ENCODE measurements at places on chromosomes 4 and X.

GRCh38 chrX:12987340-12987739 lies 12.4 kb downstream of the TMSB4X start:
- no peak for DNase-seq

- DNase-seq = no peak
Observed at GRCh38 chrX:136710325-136710951, 62.5 kb downstream of the CD40LG start.

DNA sequence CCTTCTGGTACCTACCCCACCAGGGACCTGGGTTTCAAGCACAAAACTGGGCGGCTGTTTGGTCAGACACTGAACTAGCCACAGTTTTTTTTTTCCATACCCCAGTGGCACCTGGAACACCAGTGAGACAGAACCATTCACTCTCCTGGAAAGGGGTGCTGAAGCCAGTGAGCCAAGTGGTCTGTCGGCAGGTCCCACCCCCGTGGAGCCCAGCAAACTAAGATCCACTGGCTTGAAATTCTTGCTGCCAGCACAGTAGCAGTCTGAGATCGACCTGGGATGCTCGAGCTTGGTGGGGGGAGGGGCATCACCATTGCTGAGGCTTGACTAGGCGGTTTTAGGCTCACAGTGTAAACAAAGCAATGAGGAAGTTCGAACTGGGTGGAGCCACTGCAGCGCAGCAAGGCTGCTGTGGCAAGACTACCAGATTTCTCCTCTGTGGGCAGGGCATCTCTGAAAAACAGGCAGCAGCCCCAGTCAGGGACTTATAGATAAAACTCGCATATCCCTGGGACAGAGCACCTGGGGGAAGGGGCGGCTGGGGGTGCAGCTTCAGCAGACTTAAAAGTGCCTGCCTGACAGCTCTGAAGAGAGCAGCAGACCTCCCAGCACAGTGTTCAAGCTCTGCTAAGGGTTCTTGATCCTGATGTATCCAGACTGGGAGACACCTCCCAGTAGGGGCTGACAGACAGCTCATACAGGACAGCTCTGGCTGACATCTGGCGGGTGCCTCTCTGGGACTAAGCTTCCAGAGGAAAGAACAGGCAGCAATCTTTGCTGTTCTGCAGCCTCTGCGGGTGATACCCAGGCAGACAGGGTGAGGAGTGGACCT lies 223.0 kb downstream of the COX18 start:
- no peak for DNase-seq

DNA sequence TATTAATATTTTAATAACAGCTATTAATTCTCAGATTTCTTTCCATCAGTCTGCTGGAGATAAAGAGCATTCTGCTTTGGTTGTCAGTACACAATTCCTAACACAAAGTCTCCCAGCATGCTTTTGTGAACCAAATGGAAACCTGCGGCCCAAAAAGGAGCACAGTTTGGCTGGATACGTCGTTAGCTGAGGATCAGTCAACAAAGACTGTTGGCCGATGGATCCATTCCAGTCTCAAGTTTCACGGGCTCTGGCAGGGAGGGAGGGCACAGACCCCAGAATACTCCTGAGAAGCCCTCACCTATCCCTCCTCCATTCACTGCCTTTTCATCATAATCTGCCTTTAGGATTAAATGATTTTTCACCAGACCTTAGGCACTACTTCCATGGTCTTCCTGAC lies 26.3 kb upstream of the PRSS48 start:
- no peak for DNase-seq

GRCh38 chrX:134599184-134599914 lies 58.9 kb downstream of the PLAC1 start:
- DNase-seq = no peak

DNA sequence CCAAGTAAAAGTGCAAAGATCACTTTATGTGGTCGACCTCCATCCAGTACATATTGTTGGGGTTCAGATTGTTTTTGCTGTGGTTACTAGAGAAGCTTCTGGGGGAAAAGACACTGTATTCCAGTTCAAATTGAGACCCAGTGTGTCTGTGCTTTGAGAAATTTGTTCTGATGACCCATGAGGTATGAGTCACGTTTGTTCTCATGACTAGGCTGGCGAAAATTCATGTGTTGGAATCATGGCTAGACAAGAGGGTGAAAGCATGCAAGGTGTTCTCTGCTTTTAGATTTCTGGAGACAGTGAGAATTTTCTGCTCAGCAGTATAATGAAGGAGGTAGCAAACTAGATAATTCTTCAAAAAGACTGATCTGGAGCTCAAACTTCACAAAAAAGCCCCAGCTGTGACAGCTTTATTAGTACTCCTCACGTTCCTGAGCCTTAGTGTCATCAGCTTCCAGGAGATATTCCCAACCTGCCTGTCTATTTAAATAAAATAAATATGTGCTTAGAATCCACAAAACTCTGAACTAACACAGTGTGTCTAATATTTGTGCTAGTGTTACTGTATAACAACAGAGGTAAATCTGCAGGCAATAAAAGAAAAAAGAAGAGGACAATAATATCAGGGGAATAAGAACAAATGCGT lies 24.4 kb upstream of the FAM47B start:
- no peak for DNase-seq

DNA sequence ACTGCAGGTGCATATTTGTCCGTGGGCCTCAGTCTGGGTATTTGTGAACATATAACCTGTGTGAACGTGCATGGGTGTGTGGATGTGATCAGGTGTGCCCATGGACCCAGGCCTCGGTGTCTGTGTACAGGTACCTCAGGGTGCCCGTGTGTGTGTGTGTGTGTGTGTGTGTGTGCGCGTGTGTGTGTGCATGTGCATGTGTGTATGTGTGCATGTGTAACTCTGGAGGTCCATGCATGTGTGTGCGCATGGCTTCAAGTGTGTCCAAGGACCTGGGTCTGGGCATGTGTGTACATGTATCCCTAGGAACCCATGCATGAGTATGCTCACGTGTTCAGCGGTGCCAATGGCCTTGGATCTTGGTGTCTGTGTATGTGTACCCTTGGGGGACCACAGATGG lies 15.8 kb downstream of the FTSJ1 start:
- DNase-seq = no peak

DNA sequence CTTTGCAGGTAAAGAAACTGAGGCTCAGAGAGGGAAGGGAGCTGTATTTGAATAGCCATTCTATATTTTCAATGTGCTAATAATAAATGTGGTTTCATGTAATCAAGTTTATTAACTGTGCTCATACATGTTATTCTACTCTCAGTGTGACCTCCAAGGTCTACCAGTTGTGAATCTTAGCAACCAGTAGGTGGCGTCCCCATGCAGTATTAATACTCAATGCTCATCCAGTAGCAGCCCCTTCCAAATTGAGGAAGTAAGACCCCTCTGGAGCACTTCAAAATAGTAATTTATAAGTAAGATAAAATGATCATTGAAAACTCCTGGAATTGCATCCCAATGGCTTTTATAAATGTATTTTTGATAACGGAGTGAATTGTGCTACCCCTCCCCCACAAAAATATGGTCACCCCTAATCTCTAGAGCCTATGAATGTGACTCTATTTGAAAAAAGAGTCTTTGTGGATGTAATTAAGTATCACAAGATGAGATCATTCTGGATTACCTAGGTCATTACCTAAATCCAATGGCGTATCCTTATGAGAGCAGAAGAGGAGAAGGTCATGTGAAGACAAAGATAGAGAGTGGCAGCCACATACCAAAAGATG lies 20.4 kb upstream of the SEPSECS start:
- peak; percentile 7 for DNase-seq

DNA sequence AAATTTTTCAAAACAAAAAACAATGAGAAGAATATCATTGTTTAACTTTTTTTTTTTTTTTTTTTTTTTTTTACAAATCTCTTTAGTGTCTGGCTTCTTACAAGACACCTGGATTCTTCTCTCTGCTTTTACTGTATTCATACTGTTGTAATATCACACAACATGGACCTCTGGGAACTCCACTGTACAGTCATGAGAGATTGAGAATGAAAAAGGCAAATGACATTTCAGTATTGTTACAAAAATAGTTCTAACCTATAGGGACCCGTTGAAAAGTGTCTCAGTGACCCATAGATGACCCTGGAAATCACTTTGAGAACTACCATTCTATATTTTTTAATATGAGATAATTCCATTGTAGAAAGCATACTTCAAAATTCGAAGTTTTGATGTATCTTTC lies 124.4 kb downstream of the SLIT2 start:
- DNase-seq = no peak

DNA sequence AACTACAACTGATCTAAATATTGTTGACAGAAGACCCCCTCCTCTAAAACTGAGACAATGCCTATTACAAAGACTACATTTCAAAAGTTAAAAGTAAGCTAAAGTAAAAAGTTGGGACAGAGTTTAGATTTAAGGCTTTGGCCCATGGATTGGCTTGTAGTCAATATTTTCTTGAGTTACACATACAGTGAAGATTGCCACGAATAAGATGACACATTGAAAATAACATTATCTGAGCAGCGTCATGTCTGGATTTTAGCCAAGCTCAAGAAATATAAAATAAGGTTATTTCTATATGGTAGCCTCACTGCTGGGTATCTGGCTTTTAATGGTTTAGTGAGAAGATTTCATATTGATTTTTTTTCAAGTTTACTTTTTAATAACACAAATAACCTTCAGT lies 266.2 kb upstream of the LDB2 start:
- DNase-seq = no peak

DNA sequence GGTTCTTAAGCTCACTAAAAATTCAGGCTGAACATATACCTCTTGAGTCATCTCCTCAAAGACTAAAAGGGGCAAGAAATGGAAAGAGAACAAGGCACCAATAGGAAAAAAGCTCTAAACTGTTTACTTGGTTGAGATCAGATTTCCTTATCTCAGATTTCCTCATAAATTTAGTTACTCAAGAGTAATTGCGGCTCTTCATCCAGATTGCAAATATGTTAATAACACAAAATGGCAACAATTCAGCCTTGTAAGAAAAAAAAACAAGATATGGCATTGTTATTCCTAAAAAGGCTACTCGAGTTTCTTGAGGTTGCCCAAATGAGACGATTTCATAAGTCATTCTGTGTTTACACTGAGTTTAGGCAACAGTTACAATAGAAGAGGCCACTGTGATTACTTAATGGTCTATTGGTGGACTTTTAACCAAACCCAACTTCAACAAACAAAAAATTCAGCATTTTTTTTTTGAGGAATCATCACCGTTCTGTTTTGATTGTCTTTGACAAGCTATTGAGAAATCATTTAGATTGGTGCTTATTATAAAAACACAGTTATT lies 97.9 kb upstream of the PDHA1 start:
- no peak for DNase-seq

DNA sequence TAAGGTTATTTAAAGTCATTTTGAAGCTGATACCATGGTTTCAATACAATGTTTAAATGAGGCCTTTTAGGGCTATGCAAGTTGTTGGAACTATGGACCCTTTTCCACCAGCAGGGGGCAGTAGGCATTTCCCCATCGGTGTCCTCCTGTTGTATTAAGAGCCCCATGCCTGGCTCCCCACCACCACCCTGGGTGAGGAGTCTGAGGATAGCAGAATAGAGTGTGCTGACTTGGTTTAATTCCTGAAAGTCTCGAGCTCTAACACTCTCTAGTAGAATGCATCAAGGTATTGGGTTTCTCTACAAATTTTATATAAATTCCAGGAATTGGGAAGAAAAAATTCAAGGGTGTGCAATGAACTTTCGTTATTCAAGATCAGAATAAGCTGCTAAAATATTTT lies 234.8 kb upstream of the JADE1 start:
- peak; percentile 33 for DNase-seq

DNA sequence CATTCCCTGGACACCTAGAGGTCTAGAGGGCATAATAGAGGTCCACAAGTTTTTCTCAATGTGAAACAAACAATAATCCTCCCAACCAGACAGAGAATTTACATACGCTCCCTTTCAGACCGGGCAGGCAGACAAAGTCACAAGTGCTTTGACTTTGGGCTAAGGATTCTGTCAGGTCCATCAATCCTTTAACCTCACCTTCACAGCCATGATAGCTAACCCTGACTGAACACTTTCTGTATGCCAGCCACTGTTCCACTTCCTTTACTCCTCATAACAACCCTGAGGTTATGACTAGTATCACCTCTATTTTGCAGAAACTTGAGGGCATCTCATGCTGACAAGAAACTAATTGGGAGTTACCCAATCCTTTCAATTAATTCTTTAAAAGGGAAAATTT lies 118.8 kb upstream of the AFF2 start:
- no peak for DNase-seq

GRCh38 chr4:5037553-5038551 lies 13.4 kb upstream of the STK32B start:
- DNase-seq = no peak

DNA sequence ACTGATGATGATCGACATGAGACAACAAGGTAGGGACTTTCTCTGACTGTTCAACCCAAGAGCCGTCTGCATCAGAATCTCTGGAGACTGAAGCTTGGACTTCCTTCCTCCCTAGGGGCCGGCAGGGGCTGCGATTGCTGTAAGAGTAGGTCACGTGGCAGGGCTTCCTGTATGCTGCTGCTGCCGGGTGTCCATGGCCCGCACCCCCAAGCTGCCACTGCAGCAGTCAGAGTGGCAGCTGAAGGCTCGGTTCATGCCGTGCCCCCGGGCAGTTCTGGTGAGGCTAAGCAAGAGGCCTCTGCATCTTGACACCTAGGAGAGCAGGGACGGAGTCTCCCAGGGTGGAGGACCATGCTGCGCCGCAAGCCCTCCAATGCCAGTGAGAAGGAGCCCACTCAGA lies at the start of gene SASH3:
Gene SASH3, plus strand, starts transcription at position 203 of the 400 bp plus-strand sequence. Its CDS starts 149 bp downstream, at position 352.
- peak; percentile 43 for DNase-seq

DNA sequence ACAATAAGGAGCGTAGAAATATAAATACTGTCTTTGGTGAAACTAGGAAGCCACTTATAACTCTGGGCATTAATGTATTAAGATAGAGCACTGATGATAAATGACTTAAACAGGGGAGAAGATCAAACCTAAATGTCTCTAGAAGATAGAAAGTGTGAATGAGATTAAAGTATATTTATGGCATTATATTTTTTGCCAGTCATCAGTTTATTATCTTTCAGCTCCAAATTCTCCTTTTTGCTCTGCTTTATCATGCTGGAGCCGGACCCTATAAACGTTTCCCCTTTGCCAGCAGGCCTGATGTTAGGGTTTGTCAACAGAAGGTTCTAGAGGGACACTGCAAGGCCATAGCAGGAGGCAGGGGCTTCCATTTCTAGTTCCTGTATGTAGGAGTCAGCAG lies 76.4 kb downstream of the TBC1D19 start:
- DNase-seq = no peak

DNA sequence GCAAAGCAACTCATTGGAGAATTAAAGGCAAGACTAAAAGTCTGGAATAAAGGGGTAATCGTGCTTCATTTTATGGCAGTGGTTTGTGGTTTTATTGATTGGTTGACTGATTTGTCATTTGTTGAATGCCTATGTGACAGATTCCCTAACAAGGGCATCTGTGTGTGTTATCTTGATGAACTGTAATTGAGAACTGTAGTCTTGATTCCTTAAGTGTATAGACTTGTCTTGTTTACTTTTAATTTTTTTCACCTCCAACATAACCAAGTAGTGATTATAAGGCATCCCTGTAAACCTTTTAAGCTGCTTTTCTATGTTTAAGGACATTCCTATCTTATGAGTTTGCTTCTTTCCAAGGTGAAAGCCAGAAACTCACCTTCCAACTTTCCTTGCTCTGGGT lies 216.0 kb upstream of the TAPT1 start:
- no peak for DNase-seq

GRCh38 chr4:133186210-133186609 lies 37.1 kb downstream of the PCDH10 start:
- no peak for DNase-seq

Data from T follicular helper cell (primary cell).